ENCODE measurements at places on chromosomes 3 and 15. TPM values are rescaled to one million over a fixed set of nuclear protein-coding genes. Genes with fewer than 3 reads are reported as not detected.

GRCh38 chr3:48739617-48739954, 22.6 kb upstream of the IP6K2 start:
- H3K27ac ChIP-seq, result no peak overlapping the region

GRCh38 chr15:66404532-66404931, 17.8 kb downstream of the MAP2K1 start:
- H3K4me1 ChIP-seq, result peaks cover 26% of the 10 kb centered on the region
- no peak overlapping the region for H3K27ac ChIP-seq
- no peak overlapping the region for H3K4me3 ChIP-seq
- H3K27me3 ChIP-seq, result no peaks in the 10 kb centered on the region
- H3K36me3 ChIP-seq, result no peaks in the 10 kb centered on the region

DNA sequence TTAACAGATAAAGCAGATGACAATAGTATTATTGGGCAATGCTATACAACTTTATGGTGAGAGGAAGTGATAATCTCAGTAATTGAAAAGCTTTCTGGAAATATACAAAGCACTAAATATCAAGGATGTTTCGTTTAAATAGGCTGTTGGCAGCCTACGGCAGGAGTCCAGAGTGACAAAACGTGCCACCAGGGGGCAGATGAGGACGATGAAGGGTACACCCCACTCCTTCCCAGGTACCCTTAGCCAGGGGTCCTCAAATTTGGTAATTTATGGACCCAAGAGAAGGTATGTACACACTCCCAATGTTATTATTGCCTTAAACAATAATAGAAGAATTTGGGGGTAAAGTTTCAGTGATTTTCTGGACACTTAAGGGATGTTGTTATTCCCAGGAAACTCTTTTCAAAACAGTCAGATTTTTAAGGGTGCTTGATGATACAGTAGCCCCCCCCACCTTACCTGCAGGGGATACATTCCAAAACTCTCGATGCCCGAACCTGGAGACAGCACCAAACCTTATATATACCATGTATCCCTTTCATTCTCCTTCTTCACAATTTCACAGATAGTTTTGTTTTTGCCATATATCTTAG, 1.4 kb upstream of the MAGEL2 start:
- H3K27me3 ChIP-seq, result peaks cover 41% of the 10 kb centered on the region
- no peaks in the 10 kb centered on the region for H3K4me1 ChIP-seq
- H3K4me3 ChIP-seq, result no peak overlapping the region
- no peaks in the 10 kb centered on the region for H3K36me3 ChIP-seq
- no peak overlapping the region for H3K27ac ChIP-seq

- H3K27ac ChIP-seq, result no peak overlapping the region
- H3K4me3 ChIP-seq, result no peak overlapping the region
- H3K4me1 ChIP-seq, result peaks cover 1% of the 10 kb centered on the region
- H3K36me3 ChIP-seq, result no peaks in the 10 kb centered on the region
- H3K27me3 ChIP-seq, result no peaks in the 10 kb centered on the region
- no peak for DNase-seq
Measured at GRCh38 chr3:29291260-29291981, 10.6 kb downstream of the RBMS3 start.

MAGEF1 gene
- 43.6 TPM for total RNA-seq

GRCh38 chr15:75646112-75646943, 1.4 kb upstream of the SNX33 start:
- peaks cover 39% of the 10 kb centered on the region for H3K4me1 ChIP-seq
- no peaks in the 10 kb centered on the region for H3K36me3 ChIP-seq
- H3K27me3 ChIP-seq, result no peaks in the 10 kb centered on the region
- H3K4me3 ChIP-seq, result peak overlapping the region; percentile 93
- 0 out of 2 replicates have a peak overlapping the region, but pooled peaks have one; percentile 64 for H3K27ac ChIP-seq

DNA sequence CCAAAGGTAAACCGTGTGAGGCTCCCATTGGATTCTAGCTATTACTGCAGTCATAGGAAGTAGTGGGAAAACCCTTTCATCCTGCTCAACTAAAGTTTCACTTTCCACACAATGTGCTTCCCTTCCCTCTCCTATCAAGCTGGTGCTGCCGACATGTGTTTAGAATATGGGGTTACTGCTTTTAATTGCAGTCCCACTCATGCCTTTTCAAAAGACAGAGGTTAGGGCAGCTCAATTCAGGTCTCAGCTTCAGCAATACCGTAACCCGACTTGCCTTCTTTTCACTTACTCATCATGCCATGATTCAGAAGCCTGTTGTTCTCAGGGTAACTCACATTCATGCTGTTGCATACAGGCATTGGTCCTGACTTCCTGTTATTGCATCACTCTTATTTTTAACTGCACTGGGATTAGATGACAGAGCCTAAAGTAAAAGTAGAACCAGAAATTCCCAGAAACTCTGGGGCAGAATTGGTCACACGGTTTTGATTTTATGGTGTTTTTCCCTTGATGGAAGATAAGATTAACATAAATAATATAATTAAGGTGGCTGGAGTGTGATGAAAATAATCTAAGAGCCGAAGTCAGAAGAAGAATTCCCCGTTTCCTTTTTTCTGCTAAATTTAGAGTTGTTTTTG, 45.7 kb downstream of the C2CD4B start:
- H3K27ac ChIP-seq, result peak overlapping the region; percentile 69
- H3K4me1 ChIP-seq, result peaks cover 27% of the 10 kb centered on the region
- H3K36me3 ChIP-seq, result no peaks in the 10 kb centered on the region

GRCh38 chr3:100333970-100334487, 528 bp upstream of the NIT2 start:
- H3K27ac ChIP-seq, result no peak overlapping the region
- H3K4me3 ChIP-seq, result peak overlapping the region; percentile 79
- H3K4me1 ChIP-seq, result peaks cover 15% of the 10 kb centered on the region
- H3K27me3 ChIP-seq, result no peaks in the 10 kb centered on the region

CTXND1 gene
- not detected for total RNA-seq

- H3K4me1 ChIP-seq, result no peaks in the 10 kb centered on the region
- no peaks in the 10 kb centered on the region for H3K36me3 ChIP-seq
- peak; percentile 18 for DNase-seq
- peaks cover 62% of the 10 kb centered on the region for H3K27me3 ChIP-seq
Measured at GRCh38 chr3:37751967-37752648, 109.6 kb upstream of the CTDSPL start.

DNA sequence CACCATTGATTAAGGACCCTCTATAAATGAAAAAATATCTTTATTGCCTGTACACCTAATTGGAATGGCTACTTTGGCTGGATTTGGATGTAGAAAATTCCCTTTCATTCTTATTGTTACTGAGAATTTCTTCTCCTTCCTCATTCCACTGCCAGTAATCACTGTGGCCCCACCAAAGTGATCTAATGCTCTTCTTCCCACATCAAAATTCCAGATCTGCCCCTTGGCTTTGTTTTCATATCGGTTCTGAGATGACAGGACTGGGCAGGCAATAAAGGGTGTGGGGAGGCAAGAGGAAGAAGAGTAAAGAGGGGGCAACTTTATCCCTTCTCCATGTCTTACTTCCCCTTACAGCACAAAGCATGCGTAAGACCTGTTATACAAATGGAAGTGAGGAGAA, 2.1 kb downstream of the ANKUB1 start:
- no peaks in the 10 kb centered on the region for H3K27me3 ChIP-seq
- peak; percentile 23 for DNase-seq
- no peaks in the 10 kb centered on the region for H3K36me3 ChIP-seq

FMN1 gene
- total RNA-seq, result 2.9 TPM

MYL3 gene
- total RNA-seq, result not detected

DUOX1 gene
- total RNA-seq, result not detected

DNA sequence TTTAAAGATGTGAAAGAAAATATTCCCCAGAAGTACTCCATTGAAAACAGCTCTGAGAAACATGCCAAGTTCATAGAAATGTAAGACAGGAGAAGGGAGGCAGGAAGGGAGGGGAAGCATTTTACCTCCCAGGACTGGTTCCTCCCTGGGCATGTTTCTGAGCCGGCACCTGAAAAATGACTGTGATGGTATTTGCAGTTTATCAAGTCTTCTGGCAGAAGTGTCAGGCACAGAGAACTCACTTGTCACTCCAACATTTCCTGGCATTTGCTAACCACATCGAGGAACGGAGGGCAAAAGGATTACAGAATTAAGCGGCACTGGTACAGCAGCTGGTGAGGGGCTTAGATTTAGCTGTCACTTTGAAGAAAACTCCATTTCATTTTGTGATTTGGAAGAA, 1054.0 kb downstream of the TUSC7 start:
- no peaks in the 10 kb centered on the region for H3K36me3 ChIP-seq
- no peaks in the 10 kb centered on the region for H3K4me1 ChIP-seq
- H3K4me3 ChIP-seq, result no peak overlapping the region
- no peak for DNase-seq
- no peak overlapping the region for H3K27ac ChIP-seq

CCR8 gene
- not detected for total RNA-seq

GNB4 gene
- 6.3 TPM for total RNA-seq

DNA sequence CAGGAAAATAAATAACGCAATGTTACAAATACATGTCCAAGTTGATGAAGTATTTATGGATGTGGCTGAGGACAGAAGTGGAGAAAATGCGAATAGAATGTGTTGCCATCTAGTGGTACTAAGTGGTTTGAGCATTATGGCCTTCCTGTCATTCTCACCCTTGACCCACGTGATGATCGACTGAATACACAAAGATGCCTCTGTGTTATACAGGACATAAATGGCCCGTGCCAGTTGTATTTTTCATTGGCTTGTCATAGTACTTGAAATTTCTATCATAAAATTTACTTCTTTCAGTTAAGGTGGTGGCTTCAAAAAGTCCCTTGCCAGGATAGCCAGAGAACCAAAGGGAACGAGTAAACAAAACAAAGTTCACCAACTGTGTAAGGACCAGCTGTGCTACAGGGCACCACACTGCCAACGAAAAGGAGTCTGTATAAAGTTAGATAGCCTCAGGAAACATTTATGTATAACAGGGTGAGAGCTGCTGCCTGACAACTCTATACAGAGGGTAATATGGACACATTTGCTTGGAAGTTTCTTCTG, 103.7 kb downstream of the MYH15 start:
- H3K36me3 ChIP-seq, result no peaks in the 10 kb centered on the region
- H3K27ac ChIP-seq, result no peak overlapping the region
- H3K27me3 ChIP-seq, result no peaks in the 10 kb centered on the region

GRCh38 chr3:49445391-49445790, 16.3 kb upstream of the NICN1 start:
- peaks cover 8% of the 10 kb centered on the region for H3K4me1 ChIP-seq
- no peak overlapping the region for H3K4me3 ChIP-seq
- DNase-seq, result no peak
- no peaks in the 10 kb centered on the region for H3K27me3 ChIP-seq
- no peaks in the 10 kb centered on the region for H3K36me3 ChIP-seq
